NB4 (cell line): ENCODE measurements at places on chromosomes 3 and 15.

- no peak for DNase-seq
Observed at GRCh38 chr15:83682476-83683088, 28.7 kb downstream of the ADAMTSL3 start.

DNA sequence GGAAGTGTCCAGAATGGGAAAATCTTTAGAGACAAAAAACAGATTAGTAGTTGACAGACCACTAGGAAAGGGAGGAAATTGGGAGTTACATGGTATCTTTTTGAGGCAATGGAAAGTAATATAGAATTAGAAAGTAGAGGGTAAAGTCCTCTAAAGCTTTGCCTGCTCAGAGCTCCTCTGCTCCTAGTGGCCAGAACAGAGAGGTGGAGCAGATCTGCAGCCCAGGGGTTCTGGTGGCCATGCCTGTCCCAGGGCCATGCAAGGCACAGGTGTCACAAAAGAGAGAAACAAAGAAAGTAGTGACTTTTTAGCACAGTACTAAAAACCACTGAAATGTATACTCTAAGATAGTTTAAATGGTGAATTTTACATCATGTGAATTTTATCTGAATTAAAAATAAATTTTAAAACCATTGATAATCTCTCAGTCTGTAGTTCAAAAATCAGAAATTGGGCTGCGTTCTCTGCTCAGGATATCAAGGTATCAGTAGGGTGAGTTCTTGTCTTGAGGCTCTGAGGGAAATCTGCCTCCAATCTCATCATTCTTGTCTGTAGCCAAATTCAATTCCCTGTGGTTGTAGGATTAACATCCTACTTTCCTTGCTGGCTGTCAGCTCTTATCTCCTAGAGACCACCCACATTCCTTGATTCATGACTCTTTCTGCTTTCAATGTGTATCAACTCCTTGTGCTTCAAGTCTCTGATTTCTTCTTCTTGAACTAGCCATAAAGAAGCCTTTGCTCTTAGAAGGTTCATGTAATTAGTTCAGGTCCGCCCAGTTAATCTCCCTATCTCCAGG lies 23.6 kb downstream of the PYGO1 start:
- DNase-seq, result no peak

- DNase-seq, result no peak
Observed at GRCh38 chr15:81897057-81897677, 148.7 kb downstream of the MEX3B start.

DNA sequence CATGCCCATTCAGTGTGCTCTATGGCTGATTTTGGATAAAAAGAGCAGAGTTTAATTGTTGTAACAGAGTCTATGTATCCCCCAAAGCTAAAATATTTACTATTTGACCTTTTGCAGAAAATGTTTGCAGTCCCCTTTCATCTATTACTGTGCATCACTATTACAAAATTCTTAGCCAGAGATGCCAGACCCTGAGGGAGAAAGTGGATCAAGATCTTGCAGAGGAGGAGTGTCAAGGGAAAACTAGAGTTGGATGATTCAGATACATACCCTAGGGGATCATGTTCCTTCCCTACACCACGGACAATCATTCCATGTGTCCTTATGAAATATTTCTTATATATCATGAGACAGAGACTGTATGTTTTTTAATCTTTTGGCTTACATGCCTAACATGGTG lies 68.6 kb upstream of the TPRG1 start:
- no peak for DNase-seq

GRCh38 chr3:47410417-47410720 lies 29.5 kb downstream of the PTPN23 start:
- DNase-seq, result no peak

DNA sequence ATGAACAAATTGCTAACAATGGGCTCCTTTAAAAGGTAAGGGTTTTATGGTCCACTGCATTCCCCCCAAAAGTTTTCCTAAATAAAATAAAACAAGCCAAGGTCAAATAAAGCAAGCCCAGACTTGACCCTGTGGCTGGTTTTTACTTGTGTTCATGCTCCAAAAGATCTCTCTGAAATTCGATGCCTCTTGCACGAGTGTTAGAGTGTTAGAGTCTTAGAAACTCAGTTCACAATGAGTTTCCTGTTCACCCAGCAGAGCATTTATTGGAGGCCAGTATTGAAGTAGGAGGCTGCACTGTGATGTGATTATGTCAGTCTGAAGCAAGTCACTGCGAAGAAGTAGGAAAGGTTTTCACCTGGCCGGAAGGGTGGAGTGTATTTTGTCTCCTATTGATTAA lies 59.9 kb upstream of the LRTM1 start:
- DNase-seq, result no peak

DNA sequence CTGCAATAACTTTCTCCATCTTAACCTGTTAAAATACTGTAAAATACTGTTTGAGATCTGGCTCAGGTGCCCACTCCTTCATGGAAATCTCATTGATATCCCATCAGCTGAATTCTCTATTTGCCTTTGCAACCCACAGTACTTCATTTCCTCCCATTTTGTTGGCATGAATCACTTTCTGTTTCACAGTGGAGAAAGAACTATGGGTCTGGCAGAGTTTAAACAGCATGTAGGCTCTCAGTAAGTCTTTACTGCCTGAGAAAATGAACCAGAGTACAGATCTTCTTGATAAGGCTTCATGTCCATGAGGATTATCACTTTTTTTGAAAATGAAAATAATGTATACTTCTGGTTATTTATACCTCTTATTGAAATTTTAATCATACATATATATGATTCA lies 245.9 kb downstream of the NAALADL2 start:
- DNase-seq, result no peak

DNA sequence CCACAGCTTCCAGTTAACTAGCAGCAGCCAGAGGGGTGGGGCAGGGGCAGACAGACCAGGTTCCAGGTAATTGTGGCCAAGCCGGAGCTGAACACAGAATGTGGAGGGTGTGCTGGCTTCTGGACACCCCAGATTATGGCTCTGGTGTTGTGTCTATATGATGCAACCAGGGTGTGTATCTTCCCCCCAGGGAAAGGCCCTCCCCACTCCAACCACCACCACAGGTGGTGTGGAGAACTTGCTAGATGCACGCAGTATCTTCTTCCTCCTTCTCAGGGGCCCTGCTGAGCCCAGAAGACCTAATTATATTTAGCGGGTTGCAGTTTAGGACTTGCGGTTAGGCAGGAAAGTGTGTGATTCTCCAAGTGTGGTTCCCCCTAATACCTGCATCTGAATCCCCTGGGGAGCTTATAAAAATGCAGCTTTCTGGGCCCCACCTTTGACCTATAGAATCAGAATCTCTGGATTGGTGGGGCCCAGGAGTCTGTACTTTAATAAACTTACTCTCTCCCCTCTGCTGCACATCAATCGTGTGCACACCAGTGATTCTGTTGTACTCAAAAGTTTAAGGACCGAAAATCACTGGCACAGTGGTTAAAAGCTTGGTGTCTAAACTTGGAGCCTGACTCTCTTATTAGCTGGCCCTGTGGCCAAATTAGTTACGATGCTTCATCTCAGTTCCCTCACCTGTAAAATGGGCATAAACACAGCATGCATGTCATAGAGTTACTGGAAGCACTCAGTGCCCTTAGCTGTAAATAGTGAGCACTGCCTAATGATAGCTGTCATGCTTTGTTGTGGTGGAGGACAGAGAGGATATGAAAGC lies 379.1 kb upstream of the PROK2 start:
- peak; percentile 83 for DNase-seq

- DNase-seq, result no peak
Observed at GRCh38 chr3:177652556-177653291, 455.4 kb upstream of the TBL1XR1 start.

- peak; percentile 61 for DNase-seq
Observed at GRCh38 chr3:58585005-58585786, 8.0 kb upstream of the FAM107A start.

DNA sequence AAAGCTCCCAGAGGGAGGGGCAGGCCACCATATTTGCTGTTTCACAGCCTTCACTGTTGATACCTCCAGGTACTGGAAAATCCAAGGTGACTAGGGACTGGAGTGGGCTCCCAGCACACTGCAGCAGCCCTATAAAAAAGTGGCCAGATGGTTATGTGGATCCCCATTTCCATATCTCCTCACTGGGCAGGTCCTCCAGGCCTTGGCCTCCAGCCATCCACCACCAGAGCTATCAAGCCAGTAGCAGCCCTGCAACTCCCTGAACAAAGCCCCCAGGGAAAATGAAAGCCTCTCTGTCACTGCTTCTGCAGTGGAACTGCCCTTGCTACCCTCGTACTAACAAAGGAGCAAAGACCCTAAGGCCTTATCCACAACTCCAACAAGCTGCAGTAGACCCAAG lies 58.4 kb downstream of the ILDR1 start:
- no peak for DNase-seq

- DNase-seq, result peak; percentile 66
Observed at GRCh38 chr3:30894521-30895251, at the start of gene GADL1. GADL1 (minus strand) TSS chr3:30894661; CDS start chr3:30894614, 47 bp downstream.

- no peak for DNase-seq
Observed at GRCh38 chr3:14672588-14672987, 2.4 kb upstream of the C3orf20 start.

- DNase-seq, result no peak
Observed at GRCh38 chr3:188916934-188917401, 254.8 kb upstream of the TPRG1 start.

- DNase-seq, result no peak
Observed at GRCh38 chr3:123353227-123353849, 95.6 kb downstream of the ADCY5 start.

DNA sequence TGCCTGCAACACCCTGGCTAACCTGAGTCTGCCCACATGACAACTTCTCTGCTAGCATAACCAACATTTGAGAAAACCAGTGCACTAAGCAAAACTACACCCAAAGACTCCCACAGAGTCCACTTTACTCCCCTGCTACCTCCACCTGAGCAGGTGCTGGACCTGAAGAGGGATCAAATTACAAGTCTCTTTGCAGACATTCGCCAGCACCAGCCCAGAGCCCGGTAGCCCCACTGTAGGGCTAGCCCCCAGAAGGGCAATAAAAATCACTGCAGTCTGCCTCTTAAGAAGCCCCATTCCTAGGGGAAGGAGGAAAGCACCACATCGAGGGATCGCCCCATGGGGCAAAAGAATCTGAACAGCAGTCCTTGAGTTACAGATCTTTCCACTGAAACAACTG lies 472.2 kb downstream of the GRM7 start:
- no peak for DNase-seq

DNA sequence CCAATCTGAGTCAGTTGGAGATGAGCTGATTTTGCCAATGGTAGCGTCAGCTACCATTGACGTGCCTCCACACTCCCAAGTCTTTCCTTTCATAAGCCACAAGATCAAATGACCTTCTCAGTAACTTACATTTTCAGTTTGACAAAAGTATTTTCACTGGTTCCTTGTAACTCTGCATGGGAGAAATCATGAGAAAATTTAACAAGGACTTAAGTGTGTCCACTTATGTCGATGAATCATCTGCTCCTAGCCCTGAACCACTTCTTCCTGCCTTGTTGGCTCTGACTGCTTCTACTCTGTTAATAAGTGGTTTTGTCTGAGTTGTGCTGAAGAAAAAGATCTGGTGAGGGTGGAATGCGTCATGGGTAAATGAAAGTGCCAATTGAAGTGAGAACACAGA lies 101.2 kb downstream of the NFKBIZ start:
- DNase-seq, result peak; percentile 36

DNA sequence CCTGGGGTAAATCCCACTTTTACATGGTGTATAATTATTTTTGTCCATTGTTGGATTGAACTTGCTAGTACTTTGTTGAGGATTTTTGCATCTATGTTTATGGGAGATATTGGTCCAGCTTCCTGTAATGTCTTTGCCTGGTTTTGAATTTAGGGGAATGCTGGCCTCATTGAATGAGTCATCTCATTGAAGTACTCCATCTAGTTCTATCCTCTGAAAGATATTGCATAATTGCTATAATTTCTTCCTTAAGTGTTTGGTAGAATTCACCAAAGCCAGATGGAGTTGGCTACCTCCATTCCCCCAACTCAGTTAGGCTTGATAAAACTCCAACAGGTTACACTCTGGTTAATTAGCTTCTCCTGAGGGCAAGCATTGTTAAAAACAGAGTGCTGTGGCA lies 237.4 kb upstream of the TGFBR2 start:
- no peak for DNase-seq

GRCh38 chr3:111571907-111572460 lies 23.2 kb downstream of the ZBED2 start:
- DNase-seq, result no peak

- peak; percentile 10 for DNase-seq
Observed at GRCh38 chr15:95227235-95227634, 995.9 kb downstream of the MCTP2 start.

DNA sequence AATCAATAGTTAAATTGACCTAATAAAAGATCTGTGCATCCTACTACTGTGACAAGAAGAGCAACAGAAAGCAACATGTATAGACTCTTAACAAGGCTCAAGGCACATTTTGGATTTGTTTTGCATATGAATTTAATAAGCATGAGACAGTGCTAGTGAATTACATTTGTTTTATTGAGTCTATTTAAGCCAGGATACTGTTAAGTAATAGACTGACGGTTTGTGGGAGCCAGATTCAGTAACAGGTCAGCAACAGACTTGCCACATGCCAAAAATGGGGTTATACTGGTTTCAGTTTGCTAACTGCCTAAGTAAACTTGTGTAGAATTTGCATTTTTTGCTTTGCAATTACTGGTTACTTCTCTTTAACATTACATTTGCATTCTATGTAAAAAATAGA lies 54.0 kb downstream of the MBNL1 start:
- DNase-seq, result peak; percentile 81

DNA sequence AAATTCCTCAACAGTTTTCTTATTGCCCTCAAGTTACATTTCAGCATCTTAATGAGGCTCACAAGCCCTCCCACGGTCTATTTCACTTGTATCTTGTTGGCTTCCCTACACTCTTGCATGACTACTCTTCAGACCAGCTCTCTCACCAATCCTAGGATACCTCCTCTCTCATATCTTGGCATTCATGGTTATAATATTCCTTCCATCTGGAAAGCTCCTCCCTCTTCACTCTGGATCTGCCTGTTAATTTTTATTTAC lies 8.5 kb upstream of the CCDC80 start:
- DNase-seq, result no peak

GRCh38 chr3:194109192-194109863 lies 26.6 kb upstream of the HES1 start:
- DNase-seq, result no peak

DNA sequence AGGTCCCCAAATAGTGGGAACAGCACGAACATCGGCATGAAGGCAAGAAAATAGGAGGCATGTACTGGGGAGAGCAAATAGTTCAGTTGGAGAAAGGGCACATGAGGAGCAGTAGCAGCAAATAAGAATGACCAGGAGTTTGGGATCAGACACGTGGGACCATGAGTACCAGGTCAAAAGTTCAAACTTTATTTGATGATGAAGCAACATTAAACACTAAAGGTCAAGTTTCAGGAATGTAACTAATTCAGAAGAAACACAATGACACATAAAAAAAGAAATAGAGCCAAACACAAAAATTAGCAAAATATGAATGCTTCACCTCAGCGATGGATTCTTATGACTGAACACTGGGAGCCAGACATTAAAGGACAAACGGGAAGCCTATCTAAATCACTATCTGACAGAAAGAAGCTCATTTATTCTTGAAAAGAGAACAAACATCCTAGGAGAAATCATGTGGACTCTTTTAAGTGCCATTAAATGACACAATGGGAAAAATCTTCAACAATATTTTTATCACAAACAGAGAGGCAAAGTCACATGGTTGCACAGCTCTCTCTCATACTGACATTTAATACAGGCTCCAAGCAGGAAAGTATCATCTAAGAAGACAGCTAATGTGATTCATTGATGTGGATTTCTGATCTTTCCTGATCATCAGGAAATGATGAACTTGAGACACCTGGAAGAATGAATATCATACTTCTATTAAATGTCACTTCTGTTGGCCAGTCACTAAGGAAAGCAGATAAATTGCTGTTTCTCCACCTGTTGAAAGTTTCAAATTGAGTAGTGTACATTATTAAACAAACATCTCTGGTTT lies 216.9 kb upstream of the THBS1 start:
- no peak for DNase-seq
